ENCODE measurements at places on chromosomes 1 and 21. TPM values are rescaled to one million over a fixed set of nuclear protein-coding genes. Genes with fewer than 3 reads are reported as not detected.
A peak's percentile ranks its signal among the peaks of the same experiment; 100 is the strongest.

The TMEM63A gene
- 211 TPM for total RNA-seq

The FMO5 gene
- total RNA-seq = 0.48 TPM

DNA sequence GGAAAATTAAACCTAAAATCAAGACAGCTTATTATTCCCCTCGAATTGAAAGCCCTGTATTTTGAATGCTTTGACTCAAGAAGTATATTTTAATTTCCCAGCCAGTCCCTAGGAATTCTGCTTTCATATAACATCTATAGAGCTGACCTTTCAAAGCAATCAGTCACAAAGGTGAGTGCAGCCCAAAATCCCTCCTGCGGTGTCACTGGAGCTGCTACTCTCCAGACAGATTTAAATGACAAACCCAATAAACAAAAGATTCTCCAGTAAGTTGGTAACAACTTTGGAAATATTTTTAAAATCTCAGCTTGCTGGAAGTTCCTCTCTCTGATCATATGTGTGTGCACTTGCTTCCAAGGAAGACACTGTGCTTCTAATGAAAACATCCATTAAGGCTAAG is 14.7 kb downstream of the PLPP3 start:
- no peaks in the 10 kb centered on the region for H3K36me3 ChIP-seq
- H3K27me3 ChIP-seq = no peaks in the 10 kb centered on the region
- no peaks in the 10 kb centered on the region for H3K4me1 ChIP-seq
- H3K27ac ChIP-seq = no peak overlapping the region

- DNase-seq = no peak
- no peaks in the 10 kb centered on the region for H3K4me1 ChIP-seq
- H3K4me3 ChIP-seq = no peak overlapping the region
- no peak overlapping the region for H3K27ac ChIP-seq
These were observed 424.6 kb upstream of the PTBP2 start for GRCh38 chr1:96296991-96297390.

DNA sequence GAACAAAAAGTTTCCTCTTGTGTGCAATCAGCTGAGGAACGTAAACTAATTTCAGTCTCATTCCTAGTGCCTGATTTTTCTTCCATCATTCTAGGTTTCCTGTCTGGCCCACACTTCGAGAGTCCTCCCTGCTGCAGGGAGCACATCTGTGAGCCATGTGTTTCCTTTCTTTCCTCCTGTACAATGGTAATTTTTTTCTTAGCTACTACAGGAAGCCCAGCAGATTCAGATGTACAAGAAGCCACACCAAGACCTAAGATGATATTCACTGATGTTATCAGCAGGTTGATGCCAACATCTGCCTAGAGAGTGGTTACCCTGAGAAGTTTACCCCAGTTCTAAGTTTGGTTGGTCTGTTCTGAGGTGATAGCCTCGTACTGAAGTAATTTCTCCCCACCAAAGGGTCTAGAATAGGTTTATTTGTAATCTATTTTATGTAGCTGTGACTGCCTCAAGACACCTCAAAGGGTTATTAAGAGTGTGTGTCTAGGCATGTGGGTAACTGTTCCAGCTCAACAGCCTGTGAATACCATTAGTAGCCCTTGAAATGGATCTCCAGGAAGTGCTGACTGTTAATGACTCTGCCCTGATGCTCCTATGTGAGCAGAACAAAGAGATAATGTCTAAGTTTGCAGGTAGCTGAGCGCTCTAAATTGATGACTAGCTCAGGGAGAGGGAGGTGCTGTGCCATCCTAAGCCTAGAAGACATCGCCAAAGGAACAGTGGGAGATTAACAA is 31.7 kb upstream of the CLDN14 start:
- H3K27me3 ChIP-seq = peaks cover 10% of the 10 kb centered on the region
- no peak overlapping the region for H3K4me3 ChIP-seq
- DNase-seq = no peak

The TMEM50B gene
- 33.5 TPM for total RNA-seq

GRCh38 chr1:212981571-212982328 is 31.4 kb downstream of the VASH2 start:
- H3K4me1 ChIP-seq = peaks cover 10% of the 10 kb centered on the region
- H3K36me3 ChIP-seq = no peaks in the 10 kb centered on the region
- no peak overlapping the region for H3K4me3 ChIP-seq
- H3K27me3 ChIP-seq = no peaks in the 10 kb centered on the region

The KIF1B gene
- total RNA-seq = 15.6 TPM

The ADGRL2 gene
- total RNA-seq = not detected

- H3K4me1 ChIP-seq = peaks cover 2% of the 10 kb centered on the region
- H3K36me3 ChIP-seq = no peaks in the 10 kb centered on the region
- H3K27me3 ChIP-seq = peaks cover 3% of the 10 kb centered on the region
- H3K27ac ChIP-seq = no peak overlapping the region
- DNase-seq = no peak
These were observed 175.4 kb downstream of the ZBTB18 start for GRCh38 chr1:244226435-244226834.

- H3K27me3 ChIP-seq = no peaks in the 10 kb centered on the region
- H3K27ac ChIP-seq = no peak overlapping the region
- H3K4me1 ChIP-seq = no peaks in the 10 kb centered on the region
- no peak for DNase-seq
- no peak overlapping the region for H3K4me3 ChIP-seq
These were observed 720.2 kb downstream of the PTPRU start for GRCh38 chr1:29956349-29957030.

DNA sequence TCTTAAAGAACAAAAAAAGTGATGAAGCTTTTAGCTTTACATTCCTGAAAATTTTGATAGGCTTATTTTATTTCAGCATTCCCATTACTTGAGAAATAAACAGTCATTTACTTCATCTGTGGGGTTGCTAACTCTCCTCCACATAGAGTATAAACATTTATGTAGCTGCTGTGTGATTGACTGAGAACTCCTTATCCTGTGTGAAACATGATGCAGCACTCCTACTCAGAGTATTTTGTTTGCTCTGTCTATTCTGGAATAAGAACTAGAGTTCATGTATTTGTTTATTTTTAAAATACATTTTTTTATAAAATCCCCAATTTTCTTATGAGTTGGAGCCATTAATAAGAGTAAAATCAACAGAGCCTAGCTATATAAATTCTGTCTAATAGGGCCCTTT is 318.7 kb upstream of the SPAG17 start:
- no peak overlapping the region for H3K27ac ChIP-seq
- no peaks in the 10 kb centered on the region for H3K36me3 ChIP-seq
- H3K4me1 ChIP-seq = no peaks in the 10 kb centered on the region
- H3K4me3 ChIP-seq = no peak overlapping the region

GRCh38 chr1:218705911-218706893 is 361.1 kb downstream of the TGFB2 start:
- H3K4me3 ChIP-seq = no peak overlapping the region
- no peak overlapping the region for H3K27ac ChIP-seq
- no peaks in the 10 kb centered on the region for H3K27me3 ChIP-seq

The LRRIQ3 gene
- 1.3 TPM for total RNA-seq

DNA sequence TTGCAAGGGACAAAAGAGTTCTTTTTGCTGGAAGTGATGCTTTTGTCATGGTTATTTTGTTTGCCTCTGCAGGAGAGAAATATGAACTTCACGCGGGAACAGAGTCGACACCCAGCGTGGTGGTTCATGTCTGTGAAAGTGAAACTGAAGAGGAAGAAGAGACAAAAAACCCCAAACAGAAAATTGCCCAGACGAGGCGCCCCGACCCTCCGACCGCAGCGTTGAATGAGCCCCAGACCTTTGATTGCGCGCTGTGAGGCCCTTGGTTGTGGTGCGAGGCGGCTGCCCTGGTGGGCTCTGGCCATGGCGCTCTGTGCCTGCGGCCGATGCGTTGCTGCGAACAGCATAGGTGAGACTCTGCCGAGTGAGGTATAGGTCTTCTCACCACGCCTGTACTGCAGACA is 20.9 kb upstream of the NCMAP start:
- DNase-seq = peak; percentile 83
- H3K36me3 ChIP-seq = peaks cover 76% of the 10 kb centered on the region
- peak overlapping the region; percentile 93 for H3K27ac ChIP-seq

DNA sequence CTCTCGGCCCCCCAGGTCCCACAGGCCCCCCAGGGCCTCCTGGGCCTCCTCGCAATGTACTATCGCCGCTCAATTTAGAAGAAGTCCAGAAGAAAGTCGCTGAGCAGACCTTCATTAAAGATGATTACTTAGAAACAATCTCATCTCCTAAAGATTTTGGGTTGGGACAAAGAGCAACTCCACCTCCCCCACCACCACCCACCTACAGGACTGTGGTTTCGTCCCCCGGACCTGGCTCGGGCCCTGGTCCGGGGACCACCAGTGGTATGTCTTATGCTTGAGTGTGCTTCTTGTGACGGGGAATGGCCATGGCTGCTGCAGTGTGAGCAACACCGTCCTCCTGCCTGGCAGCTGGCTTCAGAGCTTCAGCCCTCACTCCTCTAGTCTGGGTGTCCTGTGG is 70.2 kb upstream of the DYNLT5 start:
- peaks cover 9% of the 10 kb centered on the region for H3K27me3 ChIP-seq
- peaks cover 11% of the 10 kb centered on the region for H3K4me1 ChIP-seq
- H3K4me3 ChIP-seq = no peak overlapping the region
- no peak overlapping the region for H3K27ac ChIP-seq
- DNase-seq = no peak
- no peaks in the 10 kb centered on the region for H3K36me3 ChIP-seq

- H3K27me3 ChIP-seq = no peaks in the 10 kb centered on the region
- H3K4me1 ChIP-seq = no peaks in the 10 kb centered on the region
- DNase-seq = no peak
- H3K27ac ChIP-seq = no peak overlapping the region
- H3K36me3 ChIP-seq = no peaks in the 10 kb centered on the region
- no peak overlapping the region for H3K4me3 ChIP-seq
These were observed 240.6 kb downstream of the DSCAM start for GRCh38 chr21:40606341-40606740.

DNA sequence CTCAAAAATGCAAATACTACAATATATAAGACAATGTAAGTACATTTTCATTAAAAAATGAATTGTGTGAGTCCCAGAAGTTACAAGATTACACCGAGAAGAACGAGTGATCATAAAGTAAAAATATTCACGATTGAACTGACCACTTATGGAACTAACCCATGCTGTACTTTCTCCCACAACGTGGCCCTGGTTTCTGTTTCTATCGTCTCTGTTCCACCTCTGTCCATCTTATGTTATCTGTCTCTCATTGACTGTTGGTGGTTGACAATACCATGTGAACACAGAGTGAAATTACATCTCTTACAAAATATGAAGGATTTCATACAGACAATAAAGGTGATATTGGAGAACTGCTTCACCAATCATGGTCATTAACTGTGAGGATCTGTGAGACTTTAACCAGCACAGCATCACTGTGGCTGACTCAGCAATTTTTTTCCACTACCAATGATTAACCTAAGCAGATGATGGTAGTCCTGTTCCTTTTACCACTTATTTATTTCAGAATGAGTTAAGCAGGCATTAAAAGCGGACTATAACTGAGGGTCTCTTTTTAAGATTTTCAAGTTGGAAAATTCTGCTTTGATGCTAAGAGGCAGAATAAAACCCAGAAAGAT is 165.1 kb downstream of the TGFB2 start:
- no peak overlapping the region for H3K27ac ChIP-seq
- DNase-seq = no peak
- no peak overlapping the region for H3K4me3 ChIP-seq
- no peaks in the 10 kb centered on the region for H3K36me3 ChIP-seq
- H3K4me1 ChIP-seq = no peaks in the 10 kb centered on the region

GRCh38 chr1:200895801-200896530 is 1.3 kb downstream of the INAVA start:
- H3K27ac ChIP-seq = no peak overlapping the region
- H3K4me1 ChIP-seq = peaks cover 9% of the 10 kb centered on the region
- H3K36me3 ChIP-seq = no peaks in the 10 kb centered on the region
- no peak for DNase-seq
- no peak overlapping the region for H3K4me3 ChIP-seq

DNA sequence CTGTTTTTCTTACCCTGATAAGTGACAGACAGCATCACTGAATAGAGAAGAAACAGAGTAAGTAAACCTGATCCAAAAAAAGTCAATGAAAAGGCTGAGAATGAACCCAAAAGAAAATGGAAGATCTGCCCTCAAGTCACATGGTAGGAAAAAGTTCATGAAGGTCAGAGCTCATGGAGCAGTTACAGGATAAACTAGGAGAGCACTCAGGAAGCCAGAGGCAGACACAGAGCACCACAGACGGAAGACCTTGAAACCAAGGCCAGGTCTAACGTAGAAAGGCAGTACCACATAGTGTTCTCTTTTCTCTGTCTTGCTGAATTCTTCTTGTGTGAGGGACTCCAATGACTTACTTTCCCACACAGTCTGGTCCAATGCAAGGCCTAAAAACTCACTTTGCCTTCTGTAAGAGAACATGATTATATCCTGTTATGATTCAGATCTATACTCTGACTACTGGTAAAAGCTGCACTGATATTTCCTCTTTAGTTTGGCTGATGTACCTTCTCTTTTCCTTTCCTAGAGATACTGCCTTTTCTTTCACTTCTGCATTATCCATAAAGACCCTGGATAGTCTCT is 40.8 kb downstream of the RTCA start:
- peaks cover 2% of the 10 kb centered on the region for H3K36me3 ChIP-seq
- H3K27ac ChIP-seq = no peak overlapping the region
- no peak for DNase-seq

Data from activated CD4-positive, alpha-beta T cell treated with anti-CD3 and anti-CD28 coated beads, Interleukin-2, amount 10 ng/mL, durations not matched to agents 7 days and 5 days (primary cell).